IMR-90 (cell line): ENCODE measurements at places on chromosomes 3 and 15.

GRCh38 chr15:85582131-85583079 lies 202.0 kb downstream of the AKAP13 start:
- DNase-seq = peak; percentile 46

DNA sequence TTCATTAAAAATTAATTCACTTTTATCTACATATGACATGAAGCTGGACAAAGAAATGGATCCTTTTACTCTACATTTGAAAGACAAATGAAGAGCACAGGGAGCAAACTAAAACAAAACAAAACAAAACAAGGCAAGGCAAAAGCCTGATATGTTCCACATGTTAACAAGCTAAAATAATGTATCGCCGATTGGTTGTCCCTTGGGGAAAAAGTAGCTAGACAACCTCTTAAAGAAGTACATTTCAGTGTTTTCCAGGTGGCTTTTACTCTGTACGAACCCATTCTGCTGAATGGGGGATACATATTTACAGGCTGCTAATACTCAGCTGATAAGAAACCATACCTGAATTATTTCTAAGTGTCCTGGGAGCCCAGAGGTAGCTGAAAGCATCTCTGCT lies 493.0 kb upstream of the TBL1XR1 start:
- no peak for DNase-seq

- DNase-seq = no peak
Observed at GRCh38 chr15:96768435-96768789, 437.9 kb downstream of the NR2F2 start.

GRCh38 chr15:70576696-70577095 lies 186.7 kb downstream of the UACA start:
- no peak for DNase-seq

GRCh38 chr3:157718800-157719199 lies 215.6 kb upstream of the VEPH1 start:
- no peak for DNase-seq

DNA sequence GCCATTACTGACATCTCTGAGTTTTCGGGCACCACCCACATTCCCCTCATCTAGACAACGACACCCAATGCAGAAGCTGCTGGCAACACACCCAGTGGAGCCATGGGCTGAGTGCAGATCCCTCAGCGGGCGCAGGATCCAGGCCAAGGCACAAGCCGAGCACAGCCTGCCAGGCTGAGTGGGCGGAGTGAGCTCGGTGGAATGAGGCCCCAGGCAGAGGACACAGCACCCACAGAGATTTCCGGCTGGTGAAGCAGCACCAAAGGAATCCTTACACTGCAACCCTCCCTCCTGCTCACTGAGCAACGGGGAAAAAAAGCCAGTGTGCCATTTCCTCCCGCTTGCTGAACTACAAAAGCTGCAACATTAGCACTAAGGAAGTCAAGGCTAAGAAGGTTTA lies 34.3 kb downstream of the ZMAT3 start:
- peak; percentile 70 for DNase-seq

GRCh38 chr3:105402287-105402801 lies 35.6 kb downstream of the ALCAM start:
- peak; percentile 47 for DNase-seq

GRCh38 chr3:127254730-127255129 lies 33.1 kb downstream of the PRR20G start:
- DNase-seq = no peak

DNA sequence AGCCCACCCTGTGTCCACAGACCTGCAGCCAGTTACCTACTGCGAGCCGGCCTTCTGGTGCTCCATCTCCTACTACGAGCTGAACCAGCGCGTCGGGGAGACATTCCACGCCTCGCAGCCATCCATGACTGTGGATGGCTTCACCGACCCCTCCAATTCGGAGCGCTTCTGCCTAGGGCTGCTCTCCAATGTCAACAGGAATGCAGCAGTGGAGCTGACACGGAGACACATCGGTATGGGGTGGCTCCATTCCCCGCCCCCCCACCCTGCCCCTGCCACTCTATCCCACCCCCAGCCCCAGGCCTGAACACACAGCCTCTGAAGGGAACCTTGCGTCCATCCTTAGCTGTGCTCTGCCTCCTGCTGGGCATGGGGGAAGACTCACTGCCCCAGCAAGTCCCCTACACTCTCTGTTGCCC lies 73.2 kb downstream of the AAGAB start:
- no peak for DNase-seq

- peak; percentile 42 for DNase-seq
Observed at GRCh38 chr15:92625251-92625980, 30.2 kb downstream of the FAM174B start.
